ENCODE measurements at places on chromosomes 7 and 10.

DNA sequence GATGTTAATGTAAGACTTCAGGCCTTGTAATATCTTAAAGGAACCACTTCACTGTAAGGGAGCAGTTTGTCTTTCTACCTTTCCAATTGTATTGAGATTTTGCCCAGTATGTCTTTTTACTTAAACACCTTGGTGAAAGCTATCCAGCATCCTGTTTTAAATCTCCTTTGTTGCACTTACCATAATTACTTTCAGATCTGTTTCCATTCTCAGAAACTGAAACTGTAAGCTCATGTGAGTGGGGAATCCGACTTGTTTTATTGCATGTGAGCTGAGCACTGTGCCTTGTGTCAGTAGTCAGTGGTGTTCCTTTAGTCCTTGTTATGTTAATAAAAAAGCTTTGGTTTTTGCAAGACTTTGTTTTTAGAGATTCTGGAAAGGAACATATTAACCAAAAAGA, 42.2 kb downstream of the BMPR1A start:
- DNase-seq, result no peak

DNA sequence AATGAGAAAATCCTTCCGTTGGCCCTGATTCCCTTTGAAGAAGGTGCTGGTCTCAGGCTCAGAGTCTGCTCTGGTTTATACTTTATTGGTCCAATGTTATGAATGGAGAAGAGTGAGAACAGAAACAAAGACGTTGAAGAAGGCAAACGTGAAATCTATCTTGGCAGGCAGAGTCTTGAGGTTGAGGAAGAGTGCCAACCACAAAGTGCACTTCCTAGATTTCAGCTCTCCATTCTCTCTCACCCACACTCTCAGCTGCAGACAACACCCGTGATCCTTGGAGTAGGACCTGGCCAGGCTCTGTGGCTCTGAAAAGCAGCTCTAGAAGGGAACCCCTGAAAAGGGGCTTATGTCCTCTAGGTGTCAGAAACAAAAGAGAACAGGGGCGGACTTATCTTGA, 128.9 kb upstream of the PLXNA4 start:
- DNase-seq, result no peak

DNA sequence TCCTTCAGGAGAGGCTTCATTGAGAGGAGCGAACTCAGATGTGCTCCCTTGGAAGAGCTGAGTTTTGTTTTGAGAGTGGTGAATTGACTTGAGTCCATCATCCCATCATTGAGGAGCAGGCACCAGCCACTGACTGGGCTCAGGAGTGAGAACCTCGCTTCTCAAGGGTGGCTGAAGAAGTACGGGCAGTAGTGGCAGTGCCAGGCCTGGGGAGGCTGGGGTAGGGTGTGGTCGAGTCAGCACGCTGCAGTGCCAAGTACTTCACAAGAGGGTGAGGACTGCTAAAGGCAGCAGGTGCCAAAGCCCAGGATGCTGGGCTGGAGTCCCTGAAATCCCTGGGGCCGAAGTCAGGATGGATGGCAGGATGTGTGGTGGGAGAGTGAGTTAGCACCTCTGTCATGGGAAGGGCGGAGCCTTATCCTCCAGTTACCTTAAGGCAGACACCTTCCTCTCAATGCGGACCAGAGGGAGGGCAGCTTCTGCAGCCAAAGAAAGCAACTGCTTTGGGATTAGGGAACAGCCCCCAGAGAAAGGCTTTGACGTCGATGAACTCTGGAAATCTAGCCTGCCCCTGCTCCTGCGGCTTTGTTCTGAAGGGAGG, 210.3 kb downstream of the CAMK1D start:
- DNase-seq, result no peak

GRCh38 chr10:67269828-67270227, 344.0 kb downstream of the LRRTM3 start:
- DNase-seq, result no peak

- no peak for DNase-seq
Measured at GRCh38 chr7:143376396-143376795, 4.7 kb upstream of the ZYX start.

All from hematopoietic multipotent progenitor cell treated with erythropoietin and hydrocortisone succinate and interleukin-3 and kit ligand, for 15 days (in vitro differentiated cells).